ENCODE measurements at places on chromosomes 11 and 22. TPM values are rescaled to one million over a fixed set of nuclear protein-coding genes. Genes with fewer than 3 reads are reported as not detected.
A peak's percentile ranks its signal among the peaks of the same experiment; 100 is the strongest.

GRCh38 chr11:110514967-110515366, 85.2 kb downstream of the FDX1 start:
- no peak for DNase-seq

Gene SNX32
- not detected for total RNA-seq

DNA sequence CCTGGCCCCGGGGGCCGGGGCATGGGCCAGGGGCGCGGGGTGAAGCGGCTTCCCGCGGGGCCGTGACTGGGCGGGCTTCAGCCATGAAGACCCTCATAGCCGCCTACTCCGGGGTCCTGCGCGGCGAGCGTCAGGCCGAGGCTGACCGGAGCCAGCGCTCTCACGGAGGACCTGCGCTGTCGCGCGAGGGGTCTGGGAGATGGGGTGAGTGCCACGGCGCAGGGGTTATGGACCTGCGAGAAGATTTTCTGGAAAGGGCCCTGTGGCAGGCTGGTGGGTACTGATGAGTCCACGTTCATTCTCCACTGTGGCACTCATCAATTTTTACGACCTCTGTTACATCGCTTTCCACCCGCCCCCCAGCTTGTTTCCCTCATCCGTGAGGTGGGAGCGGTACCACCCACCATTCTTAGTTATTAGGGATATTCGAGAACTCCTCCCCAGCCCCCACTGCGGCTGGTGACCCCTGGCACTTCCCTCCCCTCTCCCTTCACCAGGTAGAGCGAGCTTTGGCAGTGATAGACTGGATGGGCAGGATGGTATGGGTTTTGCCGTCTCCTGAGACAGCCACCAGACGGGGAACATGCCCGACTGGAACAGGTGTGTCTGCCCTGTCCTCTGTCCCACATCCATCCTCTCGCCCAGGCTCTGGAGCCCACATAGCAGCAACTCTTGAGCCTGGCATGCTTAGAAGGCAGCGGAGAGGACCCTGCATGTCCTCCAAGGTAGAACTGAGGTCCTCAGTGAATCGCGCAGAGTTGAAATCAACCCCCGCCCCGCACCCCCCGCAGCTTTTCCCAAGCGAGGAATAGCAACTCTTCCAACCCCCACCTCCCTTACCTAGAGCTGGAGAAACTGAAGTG, 562 bp downstream of the DGAT2 start:
- DNase-seq: no peak

DNA sequence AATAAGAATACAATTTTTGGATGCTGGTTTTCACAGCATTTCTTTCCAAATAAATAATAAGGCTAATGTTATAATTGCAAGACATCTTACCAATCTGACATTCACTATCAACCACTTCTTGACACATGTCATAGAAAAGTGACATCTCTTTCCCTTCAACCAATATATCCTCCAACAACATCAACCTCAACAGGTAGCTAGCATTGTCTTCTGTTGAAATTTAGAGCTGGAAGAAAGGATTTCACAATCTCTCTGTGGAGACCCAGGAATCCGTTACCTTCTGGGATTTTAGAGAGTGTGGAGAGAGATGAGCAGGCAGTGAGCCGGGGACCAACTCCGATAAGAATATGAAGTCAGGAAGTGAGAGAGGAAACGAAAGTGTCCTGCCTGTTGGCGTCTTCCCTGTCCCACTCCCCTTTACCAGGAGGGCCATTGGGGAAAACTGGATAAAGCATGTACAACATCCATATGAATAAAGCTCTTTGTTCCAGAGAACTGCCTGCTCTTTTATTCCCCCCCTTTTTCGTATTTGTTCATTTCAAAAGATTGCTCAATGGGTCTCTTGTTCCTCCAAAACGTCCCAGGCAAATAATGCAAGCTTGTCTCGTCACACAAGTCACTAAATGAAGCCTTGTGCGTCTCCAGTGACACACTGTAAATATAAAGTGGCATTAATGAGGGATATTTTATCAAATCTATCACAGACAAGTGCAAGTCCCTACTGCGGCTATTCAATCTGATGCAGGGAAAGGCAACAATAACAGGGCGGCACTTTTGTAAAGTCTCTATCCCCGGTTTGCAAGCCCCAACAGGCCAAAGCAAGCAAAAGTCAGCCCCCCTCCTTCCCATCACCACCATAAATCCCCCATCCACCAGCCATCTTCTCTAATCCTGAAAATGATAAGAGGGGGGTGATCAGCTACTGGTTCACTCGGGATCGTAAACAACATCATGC, 3.4 kb downstream of the CADM1 start:
- no peak for DNase-seq

GRCh38 chr22:48782326-48782725, 1045.3 kb downstream of the BRD1 start:
- DNase-seq: no peak

GRCh38 chr22:26393929-26394328, 35.1 kb upstream of the ASPHD2 start:
- no peak for DNase-seq

DNA sequence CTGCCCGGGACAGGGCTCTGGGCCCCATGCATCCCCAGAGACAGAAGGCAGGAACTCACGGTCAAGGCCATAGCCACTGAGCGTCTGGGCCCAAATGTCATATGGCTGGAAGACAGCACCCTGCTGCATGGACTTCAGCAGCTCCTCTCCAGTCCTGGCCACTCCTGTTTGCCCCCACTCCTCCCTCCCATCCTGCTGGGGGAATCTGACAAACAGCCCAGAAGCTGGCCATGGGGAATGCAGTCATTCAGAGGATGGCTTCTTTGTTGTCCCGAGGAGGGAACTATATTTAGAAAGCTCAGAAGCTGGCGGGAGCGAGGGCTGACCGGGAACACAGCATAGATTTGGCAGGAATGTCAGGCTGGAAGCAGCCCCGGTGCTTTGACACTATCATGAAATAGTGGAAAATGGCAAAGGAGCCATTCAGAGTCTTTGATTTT, 35.0 kb downstream of the DKK3 start:
- DNase-seq: peak; percentile 68

Data from HFFc6 (cell line).